CD4-positive, alpha-beta T cell treated with Interleukin-6 for 4 hours (primary cell): ENCODE measurements at places on chromosomes 3 and 15.

- no peak for DNase-seq
Observed at GRCh38 chr15:101054116-101054515, 135.0 kb downstream of the LRRK1 start.

GRCh38 chr3:88668180-88668579 lies 439.2 kb upstream of the EPHA3 start:
- no peak for DNase-seq

GRCh38 chr3:185402561-185402960 lies 39.6 kb downstream of the MAP3K13 start:
- no peak for DNase-seq

GRCh38 chr3:140903196-140903595 lies 38.4 kb upstream of the SLC25A36 start:
- DNase-seq = no peak

DNA sequence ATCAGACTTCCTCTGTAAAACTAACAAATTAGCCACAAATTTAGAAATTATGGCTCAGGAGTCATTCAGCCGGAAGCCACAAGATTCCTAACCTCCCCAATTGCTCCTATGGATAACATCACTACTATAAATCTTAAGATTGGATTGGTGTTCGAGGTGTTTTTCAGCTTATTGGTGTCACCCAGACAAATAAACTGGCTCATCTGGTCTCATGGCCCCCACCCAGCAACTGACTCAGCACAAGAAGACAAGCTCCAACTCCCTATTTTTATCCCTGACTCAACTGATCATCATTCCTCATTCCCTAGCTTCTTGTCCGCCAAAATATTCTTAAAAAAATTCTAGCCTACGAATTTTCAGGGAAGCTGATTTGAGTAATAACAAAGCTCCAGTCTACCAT lies 135.1 kb upstream of the STRIT1 start:
- no peak for DNase-seq

GRCh38 chr3:5476403-5476802 lies 288.9 kb downstream of the EDEM1 start:
- no peak for DNase-seq
